Activated CD4-positive, alpha-beta T cell treated with anti-CD3 and anti-CD28 coated beads, Interleukin-2, amount 10 ng/mL, durations not matched to agents 7 days and 5 days (primary cell): ENCODE measurements at places on chromosomes 3 and 15. TPM values are rescaled to one million over a fixed set of nuclear protein-coding genes. Genes with fewer than 3 reads are reported as not detected.

GRCh38 chr3:56938530-56938929, 121.9 kb upstream of the SPATA12 start:
- H3K27me3 ChIP-seq, result no peaks in the 10 kb centered on the region
- no peak for DNase-seq
- peaks cover 18% of the 10 kb centered on the region for H3K4me1 ChIP-seq
- H3K36me3 ChIP-seq, result peaks cover 4% of the 10 kb centered on the region
- no peak overlapping the region for H3K4me3 ChIP-seq
- no peak overlapping the region for H3K27ac ChIP-seq

GRCh38 chr3:62567097-62568021, 194.0 kb upstream of the FEZF2 start:
- no peaks in the 10 kb centered on the region for H3K27me3 ChIP-seq
- no peak overlapping the region for H3K4me3 ChIP-seq

- H3K36me3 ChIP-seq, result no peaks in the 10 kb centered on the region
- H3K27ac ChIP-seq, result no peak overlapping the region
- DNase-seq, result no peak
Measured at GRCh38 chr3:187454085-187454815, 86.1 kb downstream of the RTP4 start.

DNA sequence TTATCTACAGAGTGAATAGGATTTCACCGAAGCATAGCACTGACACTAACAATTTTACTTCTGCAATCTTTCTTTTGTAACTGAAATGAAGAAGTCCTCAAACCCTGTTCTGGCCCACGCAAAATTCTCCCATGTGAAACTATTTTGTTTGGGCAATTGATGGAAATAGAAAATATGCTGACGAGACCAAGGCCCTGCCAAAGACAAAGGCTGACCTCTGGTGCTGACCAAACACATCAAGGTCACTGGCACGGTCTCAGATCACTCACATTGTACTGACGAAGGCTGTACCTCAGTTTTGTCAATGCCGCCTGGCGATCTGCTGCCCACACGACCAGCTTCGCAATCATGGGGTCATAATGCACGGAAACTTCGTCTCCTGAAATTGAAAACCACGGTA, 58.4 kb upstream of the DCUN1D1 start:
- H3K4me3 ChIP-seq, result no peak overlapping the region
- no peaks in the 10 kb centered on the region for H3K4me1 ChIP-seq
- no peak for DNase-seq
- H3K27ac ChIP-seq, result no peak overlapping the region
- H3K27me3 ChIP-seq, result no peaks in the 10 kb centered on the region

EPB42 gene
- total RNA-seq, result not detected

- no peaks in the 10 kb centered on the region for H3K4me1 ChIP-seq
- DNase-seq, result no peak
- no peaks in the 10 kb centered on the region for H3K27me3 ChIP-seq
- H3K4me3 ChIP-seq, result no peak overlapping the region
- H3K27ac ChIP-seq, result no peak overlapping the region
Measured at GRCh38 chr3:61841988-61842387, 280.6 kb downstream of the PTPRG start.

ZNF80 gene
- 0.10 TPM for total RNA-seq
